ENCODE measurements at places on chromosomes 1 and 21.
A peak's percentile ranks its signal among the peaks of the same experiment; 100 is the strongest.

- DNase-seq, result no peak
Observed at GRCh38 chr1:201309416-201309815, 26.1 kb downstream of the PKP1 start.

GRCh38 chr1:109792056-109792831 lies 28.5 kb upstream of the EPS8L3 start:
- no peak for DNase-seq

- no peak for DNase-seq
Observed at GRCh38 chr1:233364695-233365539, 37.4 kb downstream of the MAP3K21 start.

GRCh38 chr1:18110968-18111367 lies 3.4 kb downstream of the IGSF21 start:
- DNase-seq, result no peak

DNA sequence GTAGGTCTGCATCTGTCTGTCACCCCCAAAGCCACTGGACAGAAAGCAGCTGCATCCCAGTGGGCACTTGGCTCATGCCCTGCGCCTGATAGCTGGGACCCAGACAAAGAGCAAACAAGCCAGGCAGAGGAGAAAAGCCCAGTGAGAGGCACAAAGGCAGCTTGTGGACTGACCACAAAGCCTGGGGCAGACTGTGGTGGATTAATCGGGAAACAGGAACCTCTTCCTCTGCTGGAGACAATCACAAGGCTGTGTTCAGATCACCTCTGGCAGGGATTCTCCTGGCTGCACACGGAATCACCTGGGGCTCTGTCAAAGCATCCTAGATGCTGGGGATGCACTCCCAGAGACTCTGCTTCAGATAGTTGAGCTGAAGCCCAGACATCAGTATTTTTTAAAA lies 15.2 kb upstream of the GJB5 start:
- DNase-seq, result no peak

- DNase-seq, result no peak
Observed at GRCh38 chr1:82621076-82621475, 820.3 kb downstream of the ADGRL2 start.

DNA sequence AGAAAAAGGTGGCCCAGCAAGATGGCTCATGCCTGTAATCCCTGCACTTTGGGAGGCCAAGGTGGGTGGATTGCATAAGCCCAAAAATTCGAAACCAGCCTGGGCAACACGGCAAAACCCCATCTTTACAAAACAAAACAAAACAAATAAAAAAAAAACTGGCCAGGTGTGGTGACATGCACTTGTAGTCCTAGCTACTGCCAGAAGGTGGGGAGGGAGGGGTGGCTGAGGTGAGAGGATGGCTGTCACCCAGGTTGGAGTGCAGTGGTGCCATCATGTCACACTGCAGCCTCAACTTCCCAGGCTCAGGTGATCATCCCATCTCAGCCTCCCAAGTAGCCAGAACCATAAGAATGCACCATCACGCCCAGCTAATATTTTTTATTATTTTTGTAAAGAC lies 22.8 kb downstream of the RERE start:
- no peak for DNase-seq

DNA sequence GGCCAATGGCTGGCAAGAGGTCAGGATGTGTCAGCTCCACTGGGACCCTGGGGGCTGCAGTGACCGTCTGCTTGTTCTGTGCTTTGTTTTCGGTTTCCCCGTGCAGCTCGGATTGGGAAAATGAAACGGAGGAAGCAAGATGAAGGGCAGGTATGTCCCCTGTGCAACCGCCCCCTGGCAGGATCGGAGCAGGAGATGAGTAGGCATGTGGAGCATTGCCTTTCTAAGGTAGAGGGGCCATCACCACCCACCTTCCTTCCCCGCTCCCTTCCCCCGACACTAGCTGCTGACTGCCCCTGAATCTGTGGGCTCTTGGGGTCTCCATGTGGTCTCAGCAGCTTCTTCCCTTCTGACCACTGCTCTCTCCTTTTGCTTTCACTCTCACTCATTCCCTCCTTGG lies 38.8 kb downstream of the TMEM53 start:
- no peak for DNase-seq

- no peak for DNase-seq
Observed at GRCh38 chr1:110347182-110347893, 8.2 kb downstream of the RBM15 start.

DNA sequence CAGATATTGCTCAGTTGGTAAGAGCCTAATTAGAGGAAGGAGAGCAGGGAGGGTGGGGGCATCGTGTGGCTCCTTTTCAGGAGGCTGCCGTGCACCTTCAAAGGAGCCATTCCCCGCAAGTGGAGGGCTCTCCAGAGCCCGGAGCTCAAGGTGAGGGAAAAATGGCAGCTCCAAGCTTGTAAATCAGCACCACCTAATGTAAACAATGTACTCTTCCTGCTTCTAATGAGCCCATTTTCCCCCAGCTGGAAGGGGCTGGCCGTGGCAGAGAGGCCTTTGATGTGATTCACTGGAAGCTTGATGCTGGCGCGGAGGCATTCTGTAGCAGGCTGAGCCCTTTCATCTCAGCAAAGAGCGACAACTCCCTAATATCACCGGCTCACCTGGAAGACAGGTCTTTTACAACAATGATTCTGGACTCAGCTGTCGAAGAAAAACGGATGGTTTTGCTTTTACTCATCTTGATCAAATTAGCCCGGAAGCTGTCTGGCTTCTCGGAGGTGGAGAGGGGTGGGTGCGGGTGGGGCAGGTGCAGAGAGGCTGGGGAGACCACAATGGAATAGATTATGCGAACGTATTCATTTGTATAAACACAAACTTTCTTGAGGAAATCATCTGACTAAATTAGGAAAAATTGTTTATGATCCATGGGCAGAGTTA lies 112.5 kb downstream of the RRAGC start:
- DNase-seq, result no peak

DNA sequence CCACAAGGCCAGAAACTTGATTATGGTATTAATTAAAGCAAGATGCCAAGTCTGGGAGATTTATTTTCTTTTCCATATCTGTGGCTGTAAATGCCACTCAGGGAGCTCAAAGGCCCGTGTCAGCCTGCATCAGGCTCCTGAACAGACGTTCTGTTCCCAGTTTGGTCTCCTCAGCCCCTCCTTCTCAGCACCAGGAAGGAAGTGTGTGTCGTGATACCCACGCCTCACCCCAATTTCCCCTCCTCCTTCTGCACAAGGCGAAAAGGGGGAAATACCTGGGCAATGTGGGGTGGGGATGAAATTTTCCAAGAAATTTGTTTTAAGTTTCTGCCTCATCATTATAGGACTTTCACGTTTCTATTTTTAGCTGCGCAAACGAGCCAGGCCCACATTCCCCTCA lies 112.0 kb downstream of the SYF2 start:
- DNase-seq, result no peak

DNA sequence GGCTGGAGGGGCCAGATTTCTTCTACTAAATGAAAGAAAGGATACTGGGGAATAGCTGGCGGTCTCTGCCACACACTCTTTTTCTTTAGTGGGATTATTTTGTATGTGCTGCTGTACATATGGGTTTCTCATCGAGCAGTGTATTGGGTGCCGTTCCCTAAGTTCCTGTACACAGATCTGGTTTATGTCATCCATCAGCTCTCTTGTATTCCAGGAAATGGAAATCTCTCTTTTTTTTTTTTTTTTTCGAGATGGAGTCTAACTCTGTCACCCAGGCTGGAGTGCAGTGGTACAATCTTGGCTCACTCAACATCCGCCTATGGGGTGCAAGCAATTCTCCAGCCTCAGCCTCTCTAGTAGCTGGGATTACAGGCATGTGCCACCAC lies 27.0 kb upstream of the NID1 start:
- no peak for DNase-seq

- no peak for DNase-seq
Observed at GRCh38 chr21:31869750-31870149, 3.1 kb upstream of the HUNK start.

- no peak for DNase-seq
Observed at GRCh38 chr21:40846587-40847411, at the start of gene DSCAM. Gene DSCAM, minus strand, starts transcription at chr21:40847158. Its CDS starts 497 bp downstream, at chr21:40846661.

DNA sequence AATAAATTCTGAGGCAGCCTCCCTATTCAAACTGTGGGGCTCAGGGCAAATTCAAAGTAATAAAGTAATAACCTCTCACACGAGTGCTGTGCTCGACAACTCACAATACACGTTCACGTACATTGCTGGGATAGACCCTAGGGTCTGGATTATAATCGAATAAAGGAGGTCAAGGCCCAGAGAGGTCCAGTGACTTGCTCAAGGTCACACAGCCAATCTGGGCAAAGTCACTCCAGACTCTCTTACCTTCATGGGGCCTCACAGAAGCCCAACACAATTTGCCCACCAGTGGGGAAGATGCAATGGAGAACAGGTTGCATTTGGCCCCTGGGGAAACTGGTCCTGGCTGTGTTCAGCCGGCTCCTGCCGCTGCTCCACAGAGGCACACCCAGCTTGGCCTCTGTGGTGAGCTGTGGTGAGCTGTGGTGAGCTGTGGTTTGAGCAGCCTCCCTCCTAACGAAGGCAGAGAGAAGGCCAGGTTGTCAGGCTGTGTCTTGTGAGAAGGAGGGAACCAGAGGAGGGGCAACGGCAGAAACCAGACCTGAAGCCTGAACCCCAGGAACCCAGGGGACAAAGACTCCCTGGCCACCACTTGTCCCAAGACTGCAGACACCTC lies 35.1 kb downstream of the NUAK2 start:
- peak; percentile 65 for DNase-seq

DNA sequence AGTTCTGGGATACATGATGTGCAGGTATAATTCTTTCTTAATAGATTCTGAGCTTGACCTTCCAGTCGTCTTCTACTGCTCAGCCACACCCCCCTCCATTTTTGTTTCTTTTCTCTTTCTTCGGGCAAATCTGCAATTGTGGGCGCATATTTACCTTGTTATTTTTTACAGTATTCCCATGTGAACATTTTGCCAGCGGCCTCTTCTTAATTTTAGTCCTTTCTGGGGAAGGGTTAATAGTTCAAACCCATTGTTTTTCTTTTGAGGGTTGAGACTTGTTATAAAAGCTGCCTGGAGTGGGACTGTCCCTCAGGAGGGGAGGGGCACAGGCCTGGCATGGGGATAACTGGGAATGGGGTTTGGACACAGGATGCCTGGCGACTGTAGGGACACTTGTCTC lies 40.3 kb downstream of the PBX1 start:
- no peak for DNase-seq

GRCh38 chr1:15633756-15634420 lies 16.6 kb downstream of the DDI2 start:
- no peak for DNase-seq

DNA sequence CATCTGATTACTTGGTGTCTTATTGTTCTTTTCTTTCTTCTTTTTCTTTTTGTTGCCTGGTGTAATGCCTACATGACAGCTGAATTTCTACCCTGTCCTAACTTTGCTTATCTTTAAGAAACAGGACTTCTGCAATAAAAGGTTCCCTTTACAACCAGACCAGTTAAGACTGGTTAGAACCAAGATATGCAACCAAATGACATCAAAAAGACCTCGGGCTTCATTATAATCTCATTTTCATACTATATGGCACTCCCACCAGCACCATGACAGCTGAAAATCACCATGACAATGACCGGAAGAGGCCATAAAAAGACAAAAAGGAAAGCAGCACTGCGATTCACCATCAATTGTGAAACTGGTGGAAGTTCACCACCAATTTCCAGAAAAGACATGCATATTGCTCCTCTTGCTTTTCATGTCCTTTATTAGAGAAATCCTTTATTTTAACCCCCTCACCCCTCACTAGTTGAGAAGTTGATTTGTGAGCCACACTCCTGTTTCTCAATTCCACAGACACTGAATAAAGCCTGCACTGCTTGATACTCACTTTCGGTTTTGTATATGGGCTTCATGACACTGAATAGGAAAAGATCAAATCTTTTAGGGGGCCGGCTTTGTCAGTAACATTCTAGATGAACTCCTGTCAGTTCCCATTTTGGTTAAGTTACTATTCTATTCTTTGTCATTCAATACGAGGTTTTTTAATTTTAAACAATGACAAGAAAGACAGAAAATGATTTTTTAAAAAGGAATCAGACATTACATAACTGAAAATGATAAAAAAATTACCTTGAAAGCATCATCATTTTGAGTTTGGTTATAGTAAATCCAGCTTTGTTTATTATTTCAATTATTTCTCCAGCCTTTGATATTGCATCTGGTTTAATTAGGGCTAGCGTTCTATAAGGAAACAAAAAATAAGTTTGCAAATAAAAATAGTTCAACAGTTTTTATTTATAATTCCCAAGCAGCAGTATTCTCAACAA lies 58.1 kb downstream of the NME7 start:
- no peak for DNase-seq

DNA sequence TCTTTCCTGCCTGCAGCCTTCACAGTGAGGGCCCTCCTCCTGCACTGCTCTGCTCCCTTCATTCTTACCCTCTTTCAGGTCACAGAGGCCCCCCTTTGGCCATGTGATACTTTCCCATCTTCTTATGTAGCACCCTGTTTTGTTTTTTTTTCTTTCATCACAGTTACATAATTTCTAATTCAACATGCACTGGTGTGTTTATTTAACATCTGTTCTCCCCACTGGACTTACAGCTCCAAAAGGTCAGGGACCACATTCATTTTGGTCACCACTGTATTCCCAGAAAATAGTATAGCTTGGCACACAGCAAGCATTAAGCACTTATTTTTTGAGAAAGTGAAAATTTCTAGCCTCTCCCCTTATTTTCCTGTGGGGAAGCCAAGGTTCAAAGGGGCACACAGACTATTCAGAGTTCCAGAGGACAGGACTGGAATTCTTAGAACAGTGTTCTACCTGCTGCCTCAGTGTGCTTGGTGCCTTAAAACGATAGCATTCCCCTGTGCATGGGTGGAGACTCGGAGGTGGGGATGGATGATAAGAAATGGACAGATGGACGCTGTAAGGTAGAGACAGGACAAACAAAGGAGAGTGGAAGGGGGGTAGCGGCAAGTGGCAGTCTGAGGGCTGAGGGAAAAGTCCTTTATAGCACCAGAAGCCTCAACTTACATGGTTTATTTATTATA lies 5.3 kb downstream of the DENND2D start:
- no peak for DNase-seq

DNA sequence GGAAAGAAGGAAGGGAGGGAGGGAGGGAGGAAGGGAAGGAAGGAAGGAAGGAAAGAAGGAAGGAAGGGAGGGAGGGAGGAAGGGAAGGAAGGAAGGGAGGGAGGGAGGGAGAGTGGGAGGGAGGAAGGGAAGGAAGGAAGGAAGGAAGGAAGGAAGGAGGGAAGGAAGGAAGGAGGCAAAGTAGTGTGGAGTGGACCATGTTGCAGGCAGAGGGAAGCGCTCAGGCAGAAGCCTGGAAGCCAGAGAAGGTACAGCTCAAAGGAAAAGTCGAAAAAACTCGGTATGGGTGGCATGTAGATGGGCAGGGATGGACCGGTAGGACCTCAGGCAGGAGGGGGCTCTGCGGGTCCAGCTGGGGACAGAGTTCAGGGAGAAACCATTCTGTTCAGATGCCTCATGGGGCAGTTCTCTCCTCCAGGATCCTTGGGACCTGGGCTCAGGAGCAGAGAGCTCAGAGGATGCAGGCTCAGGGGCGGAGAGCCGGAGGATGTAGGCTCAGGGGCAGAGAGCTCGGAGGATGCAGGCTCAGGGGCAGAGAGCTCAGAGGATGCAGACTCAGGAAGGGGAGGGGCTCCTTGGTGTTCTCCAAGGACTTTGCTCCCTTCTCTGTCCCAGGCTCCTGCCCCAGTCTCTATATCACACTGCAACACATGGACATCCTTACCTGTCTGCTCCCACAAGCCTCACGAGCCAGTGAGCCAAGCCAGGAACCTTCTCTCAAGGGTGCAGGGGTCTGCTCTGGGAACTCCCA lies 13.6 kb upstream of the PADI3 start:
- DNase-seq, result no peak

- DNase-seq, result no peak
Observed at GRCh38 chr1:216119600-216119999, 303.6 kb downstream of the USH2A start.

GRCh38 chr1:236759252-236759859 lies 35.7 kb upstream of the MTR start:
- DNase-seq, result peak; percentile 12

All from stimulated activated CD4-positive, alpha-beta T cell treated with anti-CD3 and anti-CD28 coated beads, Interleukin-2, amount 100 ng/mL, for 48 hours (primary cell).